ENCODE measurements at places on chromosomes 1 and 21.

GRCh38 chr1:26724926-26725325 lies 29.1 kb downstream of the ARID1A start:
- DNase-seq: no peak

DNA sequence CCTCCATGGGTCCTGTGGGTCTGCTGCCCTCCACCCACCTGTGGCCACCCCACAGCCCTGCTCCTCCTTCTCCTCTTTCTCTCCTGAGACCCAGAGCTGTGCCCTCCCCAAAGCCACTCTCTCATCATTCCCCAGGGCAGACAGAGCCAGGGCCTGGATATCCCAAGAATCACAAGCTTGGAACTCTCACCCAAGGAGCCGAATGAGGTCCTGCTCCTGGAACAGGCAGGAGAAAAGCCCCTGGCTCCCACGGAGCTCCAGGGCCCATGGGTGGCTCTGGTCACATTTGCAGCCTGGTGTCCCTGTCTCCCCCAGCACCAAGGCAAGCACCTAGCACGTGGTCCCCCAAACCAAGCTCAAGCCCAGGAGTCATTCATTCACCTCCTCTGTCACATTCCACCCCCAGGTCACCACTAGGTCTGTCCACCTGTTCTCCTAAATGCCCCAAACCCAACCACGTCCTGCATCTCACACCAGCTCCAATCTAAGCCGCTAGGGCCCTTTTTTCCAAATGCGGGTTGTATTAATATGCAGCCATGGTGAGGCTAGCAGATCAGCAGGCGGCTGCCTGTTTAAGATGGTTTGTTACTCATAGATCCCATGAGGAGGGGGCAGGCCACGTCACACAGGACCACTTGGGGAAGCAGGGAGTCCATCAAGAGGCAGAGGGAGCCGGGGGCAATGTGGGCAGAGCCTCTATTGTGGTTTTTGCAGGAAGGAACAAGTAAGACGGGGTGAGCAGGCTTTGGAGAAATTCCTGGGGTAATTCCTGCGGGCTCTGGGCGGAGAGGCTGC lies 215.5 kb upstream of the VAMP3 start:
- DNase-seq: no peak

- DNase-seq: no peak
Observed at GRCh38 chr1:218305472-218306064, 20.5 kb downstream of the RRP15 start.

DNA sequence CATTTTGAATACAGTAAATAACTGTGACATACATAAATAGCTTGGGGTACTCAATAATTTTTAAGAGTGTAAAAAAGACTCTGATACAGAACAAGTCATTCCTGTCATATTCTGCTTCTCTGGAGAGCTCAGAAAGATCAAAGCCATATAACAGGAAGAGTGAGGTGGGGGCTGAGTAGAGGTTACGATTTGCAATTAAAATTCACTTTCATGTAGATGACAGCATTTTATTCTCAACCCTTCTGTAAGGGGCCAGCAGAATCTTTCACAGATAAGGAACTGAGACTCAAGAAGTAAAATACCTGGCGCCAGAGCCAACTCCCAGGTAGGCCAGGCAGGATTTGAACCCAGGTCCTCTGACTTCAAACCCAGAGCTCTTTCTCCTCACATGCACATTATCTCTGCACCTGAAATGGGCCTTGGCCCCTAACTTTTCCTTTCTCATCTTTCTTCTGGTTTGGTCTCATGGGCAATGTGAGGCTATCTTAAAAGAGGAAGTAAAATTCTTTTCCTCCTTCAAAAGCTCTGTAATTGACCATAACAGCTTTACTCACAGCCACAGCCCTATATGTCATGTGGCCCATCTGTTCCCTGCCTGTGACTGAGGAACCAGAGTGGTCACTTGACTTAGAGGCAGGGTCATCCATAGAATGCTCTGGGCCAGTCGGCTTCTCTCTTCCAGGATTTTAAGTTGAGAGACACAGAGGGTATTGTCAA lies 80.9 kb upstream of the SYT6 start:
- no peak for DNase-seq

DNA sequence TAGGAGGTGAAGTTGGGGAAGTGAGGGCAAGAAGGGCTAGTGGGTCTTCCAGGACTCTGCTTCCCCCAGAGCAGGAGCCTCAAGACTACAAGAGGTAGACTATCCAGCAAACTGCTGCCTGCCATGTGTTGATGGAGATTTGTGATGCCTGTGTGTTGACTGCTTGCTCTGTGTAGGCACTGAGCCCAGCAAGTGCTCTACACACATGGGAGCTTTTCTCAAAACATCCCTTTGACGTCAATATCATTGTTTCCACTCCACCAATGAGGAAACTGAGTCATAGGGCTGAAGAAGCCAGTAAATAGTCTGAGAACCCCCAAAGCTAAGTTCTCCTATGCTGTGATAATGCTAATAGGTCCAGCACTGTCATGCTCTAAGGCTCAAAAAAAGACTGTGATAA lies 207.2 kb upstream of the NFIA start:
- DNase-seq: no peak

DNA sequence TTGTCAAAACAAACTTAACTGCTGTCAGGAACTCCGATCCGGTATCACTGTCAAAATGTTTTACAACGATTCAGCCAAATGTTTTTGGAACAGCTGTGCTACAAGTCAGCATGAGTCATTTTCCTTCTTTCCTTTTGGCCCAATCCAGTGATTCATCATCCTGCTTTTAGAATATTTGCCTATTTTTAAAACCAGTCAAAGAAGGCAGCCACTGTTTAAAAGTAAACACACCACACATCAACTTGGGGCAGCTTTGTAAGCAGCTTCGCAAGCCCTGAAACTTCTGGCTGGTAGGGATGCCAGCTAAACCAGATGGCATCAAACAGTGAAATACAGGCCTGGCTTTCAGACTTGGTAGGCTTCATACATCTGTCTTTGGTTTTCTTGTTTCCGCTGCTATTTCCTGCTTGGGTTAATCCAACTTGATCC lies 14.9 kb downstream of the MAP3K7CL start:
- no peak for DNase-seq

DNA sequence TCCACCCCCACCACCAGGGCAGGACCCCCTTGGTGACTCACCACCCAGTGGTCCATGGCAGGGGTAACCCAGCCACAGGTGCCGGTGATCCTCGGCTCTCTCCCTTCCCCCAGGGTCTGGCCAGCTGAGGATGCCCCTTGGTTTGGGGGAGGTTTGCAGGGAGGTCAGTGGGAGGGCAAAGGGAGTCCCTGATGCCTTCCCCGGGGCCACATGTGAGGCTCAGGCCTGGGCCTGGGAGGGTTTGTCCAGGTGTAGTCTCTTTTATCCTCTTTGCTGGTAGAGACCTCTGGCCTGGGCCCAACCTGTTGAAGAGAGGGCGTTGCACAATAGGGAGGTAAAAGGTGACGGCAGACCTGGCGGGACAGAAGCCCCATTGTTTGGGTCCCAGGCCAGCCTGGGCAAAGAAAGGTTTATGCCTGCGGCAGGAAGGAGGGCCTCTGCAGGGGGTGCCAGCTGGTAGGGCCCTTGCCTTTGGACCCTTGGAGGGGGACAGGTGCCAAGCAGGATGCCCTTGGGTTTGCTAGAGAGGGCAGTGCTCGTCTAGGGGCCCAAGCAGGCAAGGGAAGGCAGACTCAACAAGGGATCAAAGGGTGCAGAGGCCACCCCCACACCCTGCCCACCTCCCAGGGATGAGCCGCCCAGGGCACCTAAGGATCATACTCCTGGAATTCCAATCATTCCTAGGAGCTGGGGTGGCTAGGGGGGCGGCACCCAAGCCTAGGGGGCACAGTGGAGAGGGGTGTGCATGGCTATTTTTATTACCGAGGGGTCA lies 760 bp upstream of the TINAGL1 start:
- DNase-seq: no peak

- DNase-seq: no peak
Observed at GRCh38 chr1:210739627-210740026, 394.3 kb downstream of the KCNH1 start.

GRCh38 chr1:204859861-204860267 lies 10.8 kb upstream of the NFASC start:
- DNase-seq: no peak

- no peak for DNase-seq
Observed at GRCh38 chr1:191608367-191608766, 549.9 kb upstream of the RGS18 start.

DNA sequence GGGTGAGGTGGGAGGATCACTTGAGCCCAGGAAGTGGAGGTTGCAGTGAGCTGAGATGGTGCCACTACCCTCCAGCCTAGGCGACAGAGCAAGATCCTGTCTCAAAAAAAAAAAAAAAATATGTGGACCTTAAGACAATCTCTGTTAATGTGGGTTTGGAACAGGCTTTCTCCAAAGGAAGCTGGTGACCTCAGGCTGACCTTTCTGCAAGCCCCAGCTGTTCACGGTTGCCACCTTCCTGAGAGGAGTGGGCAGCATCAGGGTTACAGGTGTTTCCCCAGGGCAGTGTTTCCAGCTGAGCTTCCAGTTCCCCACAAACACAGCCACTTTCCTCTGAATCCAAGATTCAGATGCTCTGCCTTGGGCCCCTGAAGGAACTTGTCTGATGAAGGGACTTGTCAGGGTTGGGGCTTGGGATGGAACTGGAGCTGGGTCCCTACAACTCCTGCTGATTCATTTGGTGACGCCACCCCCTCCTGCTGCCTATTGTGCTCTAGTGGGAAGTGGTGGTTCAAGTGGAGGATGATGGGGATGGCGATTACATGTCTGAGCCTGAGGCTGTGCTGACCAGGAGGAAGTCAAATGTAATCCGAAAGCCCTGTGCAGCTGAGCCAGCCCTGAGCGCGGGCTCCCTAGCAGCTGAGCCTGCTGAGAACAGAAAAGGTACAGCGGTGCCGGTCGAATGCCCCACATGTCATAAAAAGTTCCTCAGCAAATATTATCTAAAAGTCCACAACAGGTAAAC lies 1.9 kb downstream of the ZBTB48 start:
- no peak for DNase-seq

GRCh38 chr1:245485996-245486395 lies 331.2 kb downstream of the KIF26B start:
- DNase-seq: no peak

GRCh38 chr1:162003830-162004215 lies 19.8 kb downstream of the OLFML2B start:
- no peak for DNase-seq

DNA sequence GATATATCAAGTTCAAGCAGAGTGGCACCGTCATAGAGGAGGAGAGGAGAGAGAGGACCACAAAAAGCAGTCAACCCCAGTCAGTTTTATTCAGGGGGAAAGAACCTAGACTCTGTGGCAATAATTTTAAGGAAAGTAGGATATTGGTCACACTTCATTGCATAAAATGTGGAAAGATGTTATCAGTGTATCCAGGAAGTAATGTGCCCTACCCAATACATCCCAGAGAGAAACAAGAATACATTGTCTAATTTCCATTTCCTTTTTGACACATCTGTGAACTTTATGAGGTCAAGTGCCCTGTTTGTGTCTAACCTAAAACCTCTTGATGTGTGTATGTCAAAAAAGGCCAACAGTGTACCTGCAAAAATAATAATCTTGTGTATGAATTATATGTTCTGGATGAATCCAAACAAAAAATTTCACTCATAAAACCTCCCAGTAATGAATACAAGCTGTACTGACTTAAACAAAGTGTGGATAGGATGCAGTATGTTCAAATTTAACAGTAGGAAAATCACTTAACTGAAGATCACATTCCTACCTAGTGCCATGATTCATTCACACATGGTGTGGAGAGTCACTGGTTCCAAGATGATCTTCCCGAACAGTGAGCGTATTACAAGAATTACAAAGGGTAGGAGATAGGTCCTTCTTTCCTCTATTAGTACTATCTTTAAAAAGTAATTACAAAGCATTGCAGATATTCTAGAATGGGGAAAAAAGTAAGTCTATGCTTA lies 712.1 kb upstream of the CXADR start:
- DNase-seq: no peak

- no peak for DNase-seq
Observed at GRCh38 chr1:228158151-228159007, 7.2 kb upstream of the IBA57 start.

GRCh38 chr1:116284819-116285390 lies 88.1 kb upstream of the ATP1A1 start:
- no peak for DNase-seq

- DNase-seq: no peak
Observed at GRCh38 chr1:56525489-56526041, 53.8 kb downstream of the PLPP3 start.

DNA sequence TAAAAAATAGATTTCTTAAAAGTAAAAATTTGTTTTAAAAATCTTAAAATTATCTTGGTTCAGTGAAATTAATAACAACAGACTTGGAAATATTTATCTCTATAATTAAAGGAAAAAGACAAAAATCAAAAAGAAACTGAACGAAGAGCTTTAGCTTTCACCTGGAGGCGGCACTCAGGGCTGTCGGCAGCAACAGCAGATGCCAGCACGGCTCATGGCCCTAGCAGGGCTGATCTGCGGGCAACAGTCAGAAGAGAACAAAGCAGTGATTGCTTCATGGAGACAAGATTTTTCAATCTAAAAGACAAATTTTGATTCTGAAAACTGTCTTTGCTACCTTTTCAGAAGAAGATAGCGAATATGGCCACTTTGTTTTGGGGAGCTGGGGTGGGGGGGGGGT lies 22.6 kb downstream of the UBE2G2 start:
- no peak for DNase-seq

DNA sequence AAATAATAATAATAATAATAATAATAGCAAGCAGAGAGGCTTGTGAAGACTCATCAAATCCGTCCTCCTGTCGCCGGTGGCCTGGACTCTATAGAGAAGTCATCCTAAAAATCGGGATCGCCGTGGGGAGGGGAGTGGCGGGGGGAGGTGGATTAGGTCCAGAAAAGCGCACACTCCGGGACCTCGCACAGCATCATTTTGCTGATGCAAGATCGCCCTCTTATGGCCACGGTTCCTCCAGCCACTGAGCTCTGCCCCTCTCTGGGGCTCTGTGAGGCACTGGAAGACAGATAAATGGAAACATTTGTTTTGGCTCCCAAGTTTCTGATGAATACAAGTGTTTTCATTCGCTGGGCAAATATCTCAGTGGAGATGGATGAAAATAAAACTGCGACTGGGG lies 612.0 kb downstream of the MATN1 start:
- no peak for DNase-seq

GRCh38 chr1:24506691-24507381 lies 4.2 kb downstream of the RCAN3 start:
- no peak for DNase-seq

- no peak for DNase-seq
Observed at GRCh38 chr1:97034651-97035050, 313.1 kb downstream of the PTBP2 start.

- DNase-seq: no peak
Observed at GRCh38 chr1:210402560-210402959, 73.9 kb downstream of the HHAT start.

- DNase-seq: peak; percentile 9
Observed at GRCh38 chr1:236281198-236281653, 532 bp downstream of the ERO1B start.

DNA sequence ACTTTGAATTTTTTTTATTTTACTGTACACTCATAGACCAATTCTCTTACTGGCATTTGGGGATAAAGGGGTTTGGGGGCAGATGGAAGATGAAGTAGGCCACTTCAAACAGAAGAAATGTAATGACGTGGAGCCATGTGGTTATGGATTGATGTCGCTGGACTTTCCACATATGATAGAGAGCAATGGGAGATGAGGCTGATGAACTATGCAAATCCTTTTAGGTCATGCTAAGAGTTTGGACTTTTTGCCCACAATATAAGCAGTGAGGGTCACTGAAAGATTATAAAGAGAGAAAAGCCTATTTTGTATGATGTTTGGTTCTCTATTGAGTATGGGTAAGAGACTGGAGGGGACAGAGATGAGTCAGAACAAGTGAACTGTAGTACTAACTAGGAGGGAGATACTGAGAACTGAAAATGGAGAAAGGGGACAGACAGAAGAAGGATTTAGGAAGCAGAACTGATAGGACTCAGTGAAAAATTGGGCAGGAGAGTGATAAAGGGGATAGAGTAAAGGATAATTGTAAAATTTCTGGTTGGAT lies 9.2 kb downstream of the C1orf21 start:
- no peak for DNase-seq

Measured in stimulated activated naive CD4-positive, alpha-beta T cell treated with Interleukin-2 at 50 U/mL for 16 hours (primary cell).